Astrocyte of the cerebellum (primary cell): ENCODE measurements at places on chromosomes 3 and 15.
A peak's percentile ranks its signal among the peaks of the same experiment; 100 is the strongest.

DNA sequence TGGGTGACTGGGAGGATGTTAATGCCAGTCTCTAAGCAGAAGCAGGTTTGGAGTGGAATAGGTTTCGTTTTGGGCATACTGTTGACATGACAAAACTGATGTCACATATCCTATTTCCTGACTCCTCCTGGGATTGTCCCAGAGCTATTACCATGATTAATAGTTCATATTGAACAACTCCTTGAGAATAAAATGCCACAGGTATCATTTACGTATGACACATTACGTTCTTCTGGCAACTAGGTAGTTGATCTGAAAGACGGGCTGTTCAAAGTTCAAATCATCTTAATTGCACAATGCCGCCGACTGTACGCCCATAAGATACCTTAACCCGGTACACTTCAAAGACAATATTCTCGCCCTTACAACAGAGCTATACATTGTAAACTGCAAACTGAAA, 1.4 kb upstream of the RAB5A start:
- no peak for DNase-seq

GRCh38 chr15:90782442-90782841, 65.3 kb downstream of the BLM start:
- no peak for DNase-seq

DNA sequence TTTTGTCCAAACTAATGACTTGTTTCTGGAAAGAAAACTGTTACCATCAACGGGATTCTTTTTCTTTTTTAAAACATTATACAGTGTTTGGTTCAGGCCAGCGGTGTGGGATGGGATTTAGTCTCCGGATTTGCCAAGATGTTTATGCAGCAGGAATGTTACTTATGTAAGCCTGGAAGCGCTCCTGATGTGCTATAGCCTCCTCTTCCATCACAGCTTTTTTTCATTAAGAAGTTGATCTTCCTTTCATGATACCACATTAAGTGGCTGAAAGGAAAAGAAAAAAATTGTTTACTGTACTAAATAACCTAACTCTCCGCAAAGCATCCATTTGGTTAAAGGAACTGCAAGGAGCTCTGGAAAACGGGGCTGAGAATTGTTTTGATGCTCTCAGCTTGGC, 120.5 kb upstream of the ALDH1A3 start:
- peak; percentile 29 for DNase-seq

DNA sequence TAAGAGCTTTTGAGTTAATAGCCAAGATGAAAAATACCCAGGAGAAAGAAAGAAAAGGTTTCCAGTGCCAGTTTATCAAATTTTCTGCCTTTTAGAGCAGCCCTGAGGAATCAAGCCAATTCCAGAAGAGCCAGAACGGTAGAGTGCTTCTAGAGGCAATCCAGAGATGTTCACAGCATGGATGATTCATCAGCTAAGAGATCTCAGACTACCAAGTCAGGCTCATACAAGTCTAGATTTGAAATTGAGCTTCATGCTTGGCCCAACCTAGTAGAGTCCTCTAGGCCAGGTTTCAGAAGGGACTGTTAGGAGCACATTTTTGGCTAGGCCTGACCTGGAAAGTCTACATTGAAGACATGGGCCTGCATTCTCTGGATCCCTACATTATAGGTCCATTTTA, 15.5 kb downstream of the WDR48 start:
- DNase-seq, result no peak

DNA sequence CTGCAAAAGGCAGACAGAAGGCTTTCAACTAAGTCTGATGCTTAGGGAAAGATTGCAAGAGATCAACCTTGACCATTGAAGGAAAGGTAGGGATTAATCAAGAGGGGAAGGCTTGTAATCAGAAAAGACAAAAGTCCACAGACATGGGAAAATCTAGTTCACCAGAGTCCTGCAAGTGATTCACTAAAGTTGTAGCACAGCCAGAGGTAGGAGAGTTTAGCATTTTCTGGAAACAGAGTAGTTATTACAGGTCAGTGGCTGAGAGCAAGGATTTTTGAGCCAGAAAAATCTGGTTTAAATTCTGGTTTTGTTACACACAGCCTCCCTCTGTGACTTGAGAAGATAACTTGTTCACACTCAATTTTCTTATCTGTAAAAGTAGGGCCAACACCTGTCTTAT, 35.3 kb upstream of the DPPA4 start:
- no peak for DNase-seq

DNA sequence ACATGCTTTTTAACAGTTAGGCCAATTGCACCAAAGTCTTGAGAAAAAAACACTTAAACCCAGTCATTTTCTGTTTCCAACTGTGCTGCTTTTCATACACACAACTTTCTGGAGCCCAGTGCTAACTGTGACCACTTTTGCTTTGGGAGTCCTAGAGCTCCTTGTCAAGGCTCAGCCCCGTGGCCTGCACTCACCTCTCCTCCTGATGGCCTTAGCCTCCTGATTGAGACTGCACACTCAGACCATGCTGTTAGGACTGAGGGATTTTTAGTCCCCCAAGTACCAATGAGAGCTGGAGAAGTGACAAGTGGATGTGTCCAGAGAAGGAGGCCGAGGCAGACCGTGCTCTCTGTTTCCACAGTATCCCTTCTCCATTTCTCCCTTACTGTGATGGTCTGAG, 15.2 kb upstream of the RARRES1 start:
- no peak for DNase-seq

DNA sequence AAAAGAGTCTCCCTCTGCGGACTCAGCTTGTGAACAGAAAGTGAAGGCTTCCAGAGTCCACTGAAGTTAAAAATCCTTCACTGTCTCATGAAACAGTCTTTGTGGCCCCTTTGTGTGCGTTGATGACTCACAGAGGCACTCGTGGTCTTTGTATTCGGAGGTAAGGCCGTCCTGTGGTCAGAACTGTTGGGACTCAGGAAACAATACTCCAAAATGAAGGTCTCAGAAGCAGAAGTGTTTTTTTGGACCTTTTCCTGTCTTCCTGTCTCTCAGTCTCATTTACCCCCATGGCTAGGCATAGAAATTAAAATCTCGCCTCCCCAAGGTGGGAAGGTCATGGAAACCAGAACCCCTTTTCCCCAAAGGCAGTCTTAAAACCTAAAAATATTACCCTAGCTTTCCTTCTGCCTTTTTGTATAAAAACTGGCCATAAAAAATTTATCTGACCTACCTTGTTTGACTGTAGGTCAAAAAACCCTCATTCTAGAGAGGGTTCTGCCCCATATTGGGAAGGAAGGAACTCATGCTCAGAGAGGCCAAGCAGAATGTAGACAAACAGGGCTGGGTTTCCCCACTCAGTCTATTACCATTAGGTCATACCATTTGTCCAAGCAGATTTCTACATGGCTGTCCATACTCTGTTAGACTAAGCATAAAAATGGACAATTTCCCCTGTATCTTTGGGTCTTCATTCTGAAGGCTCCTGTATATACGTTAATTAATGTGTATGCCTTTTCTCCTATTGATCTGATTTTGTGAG, 19.1 kb upstream of the EPB42 start:
- DNase-seq, result peak; percentile 58

DNA sequence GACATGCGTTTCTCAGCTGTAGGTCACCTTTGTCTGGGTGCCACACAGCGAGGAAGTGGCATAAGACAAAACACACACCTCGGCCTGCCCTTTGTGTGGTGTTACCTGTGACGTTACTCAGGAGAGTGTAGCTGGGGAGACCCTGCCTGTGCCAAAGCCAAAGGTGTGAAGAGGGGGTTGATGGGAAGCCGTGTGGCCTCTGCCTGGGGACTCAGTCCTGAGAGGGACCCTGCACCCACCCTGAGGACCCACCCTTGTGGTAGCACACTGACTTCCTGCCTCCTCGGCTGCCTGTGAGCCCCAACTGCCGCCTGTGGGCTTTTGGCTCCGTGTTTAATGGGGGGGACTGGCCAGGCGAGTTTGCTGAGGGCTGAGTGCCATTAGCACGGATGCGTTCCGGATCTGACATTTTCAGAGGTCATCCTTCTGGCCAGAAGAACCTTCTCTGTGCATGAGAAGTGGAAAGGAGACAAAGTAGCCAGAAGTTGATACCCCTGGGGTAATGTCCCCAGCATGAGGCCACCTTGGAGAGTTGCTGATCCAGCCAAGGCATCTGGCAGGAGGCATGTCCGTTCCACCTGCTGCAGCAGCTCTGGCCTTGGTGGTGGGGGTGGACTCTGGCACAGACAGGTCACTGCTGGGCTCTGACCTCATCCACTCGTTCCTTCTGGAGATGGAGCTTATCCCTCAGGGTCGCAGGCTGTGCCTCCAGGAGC, 51.8 kb upstream of the FURIN start:
- no peak for DNase-seq

GRCh38 chr3:152703245-152703890, 131.6 kb upstream of the P2RY1 start:
- no peak for DNase-seq

DNA sequence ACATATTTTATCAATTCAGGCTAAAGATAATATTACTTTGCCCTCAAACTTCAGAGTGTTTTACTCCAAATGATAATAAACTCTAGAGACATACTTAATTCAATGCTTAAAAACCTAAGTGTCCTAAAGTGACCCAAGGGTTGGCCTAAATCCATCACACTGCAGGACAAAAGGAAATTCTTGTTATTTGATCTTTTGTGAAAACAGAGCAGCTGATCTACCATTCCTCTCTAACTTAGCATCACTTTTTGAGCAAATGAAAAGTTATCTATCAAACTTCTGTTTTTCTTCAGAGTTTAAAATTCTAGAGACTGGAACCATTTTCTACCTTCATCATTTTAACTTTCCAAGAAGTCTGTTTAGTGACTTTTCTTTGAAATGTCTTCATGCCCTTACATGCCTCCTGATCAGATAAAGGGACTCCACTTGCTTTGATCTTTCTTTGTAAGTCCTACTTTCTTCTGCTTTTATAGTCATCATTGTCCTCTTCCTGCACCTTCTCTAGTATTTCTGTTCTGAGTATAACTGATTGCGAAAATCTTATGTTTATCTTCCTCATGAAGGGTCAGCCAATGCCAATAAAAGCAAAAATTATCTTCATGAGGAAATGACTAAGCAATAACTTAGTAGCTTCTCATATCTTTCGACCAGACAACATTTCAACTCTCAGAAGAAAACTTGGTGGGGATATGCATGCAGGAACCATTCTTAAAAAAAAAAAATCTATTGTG, 378.7 kb upstream of the TGFBR2 start:
- peak; percentile 49 for DNase-seq

- no peak for DNase-seq
Observed at GRCh38 chr3:184315871-184316661, 1.7 kb downstream of the EIF4G1 start.

DNA sequence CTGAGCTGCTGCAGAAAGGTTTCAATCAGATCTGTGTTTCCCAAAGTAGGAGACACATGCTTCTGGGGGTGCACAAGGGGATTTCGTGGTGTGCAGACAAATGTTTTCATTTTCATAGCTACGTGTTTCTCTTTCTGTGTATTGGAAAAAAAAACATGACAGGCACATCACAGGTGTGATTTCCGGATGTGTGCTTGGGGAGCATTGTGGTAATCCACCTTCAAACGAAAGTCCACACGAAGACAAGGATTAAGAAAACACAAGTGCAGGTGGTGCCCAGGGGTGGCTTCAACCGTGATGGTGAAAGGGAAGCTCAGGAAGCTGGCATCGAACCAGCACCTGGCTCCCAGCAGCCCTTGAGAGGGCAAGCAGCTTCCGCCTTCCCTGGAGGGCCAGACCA, 164.6 kb upstream of the LINGO1 start:
- DNase-seq, result no peak

DNA sequence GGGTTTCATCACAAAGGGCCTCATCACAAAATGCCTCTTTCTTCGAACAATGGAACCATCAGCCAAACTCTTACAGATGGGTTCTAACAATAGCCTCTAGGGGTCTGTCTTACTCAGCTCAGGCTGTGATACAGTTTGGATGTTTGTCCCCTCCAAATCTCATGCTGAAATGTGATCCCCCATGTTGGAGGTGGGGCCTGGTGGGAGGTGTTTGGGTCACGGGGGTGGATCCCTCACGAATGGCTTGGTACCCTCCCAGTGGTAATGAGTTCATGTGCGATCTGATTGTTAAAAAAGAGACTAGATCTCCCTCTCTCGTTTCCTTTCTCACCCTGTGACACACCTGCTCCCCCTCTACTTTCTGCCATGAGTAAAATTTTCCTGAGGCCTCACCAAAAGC, 47.9 kb upstream of the LIPC start:
- no peak for DNase-seq

DNA sequence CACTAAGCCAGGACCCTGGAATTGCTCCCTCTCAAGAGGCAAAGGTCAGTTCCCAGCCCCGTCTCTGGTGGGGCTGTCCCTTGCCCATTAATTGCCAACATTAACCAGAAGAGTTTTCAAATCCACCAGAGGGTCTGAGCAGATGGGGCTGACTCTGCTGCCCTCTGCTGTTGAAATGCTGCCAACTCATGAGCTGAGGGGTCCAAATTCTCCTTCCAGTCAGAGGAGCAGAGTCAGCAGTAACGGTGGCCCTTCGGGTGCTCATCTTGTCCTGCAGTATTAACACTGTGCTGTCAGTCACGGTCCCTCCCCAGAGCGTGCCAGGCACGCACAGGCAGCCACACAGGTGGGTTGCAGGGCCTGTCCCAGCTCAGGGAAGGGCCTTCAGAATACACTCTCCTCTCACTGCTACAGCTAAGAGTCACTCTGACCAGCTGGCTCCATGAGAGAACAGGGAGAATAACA, 10.7 kb upstream of the SPTBN5 start:
- peak; percentile 40 for DNase-seq

- no peak for DNase-seq
Observed at GRCh38 chr15:58357529-58358476, 74.0 kb upstream of the LIPC start.

DNA sequence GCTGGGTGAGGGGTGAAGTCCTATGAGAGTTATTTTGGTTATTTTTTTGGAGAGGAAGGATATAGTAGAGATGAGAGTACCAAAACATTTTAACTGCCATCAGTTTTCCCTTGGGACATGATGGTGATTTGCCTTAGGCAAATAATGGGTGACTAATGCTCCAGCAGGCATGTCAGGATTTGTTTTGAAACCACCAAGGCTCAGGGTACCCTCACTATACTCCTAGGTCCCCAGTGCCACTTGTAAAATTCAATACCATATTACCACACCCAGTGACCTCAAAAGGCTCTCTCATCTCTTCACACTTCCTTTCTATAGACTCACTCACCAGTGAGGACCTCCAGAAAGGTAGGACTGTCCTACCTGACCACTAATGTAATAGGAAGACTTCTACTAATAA, 83.6 kb downstream of the WDR72 start:
- DNase-seq, result no peak

- DNase-seq, result peak; percentile 80
Observed at GRCh38 chr15:29675791-29676301, 146.4 kb downstream of the TJP1 start.

- DNase-seq, result no peak
Observed at GRCh38 chr3:153072856-153073255, 89.2 kb upstream of the RAP2B start.

GRCh38 chr3:194176274-194176991, 40.5 kb downstream of the HES1 start:
- no peak for DNase-seq

DNA sequence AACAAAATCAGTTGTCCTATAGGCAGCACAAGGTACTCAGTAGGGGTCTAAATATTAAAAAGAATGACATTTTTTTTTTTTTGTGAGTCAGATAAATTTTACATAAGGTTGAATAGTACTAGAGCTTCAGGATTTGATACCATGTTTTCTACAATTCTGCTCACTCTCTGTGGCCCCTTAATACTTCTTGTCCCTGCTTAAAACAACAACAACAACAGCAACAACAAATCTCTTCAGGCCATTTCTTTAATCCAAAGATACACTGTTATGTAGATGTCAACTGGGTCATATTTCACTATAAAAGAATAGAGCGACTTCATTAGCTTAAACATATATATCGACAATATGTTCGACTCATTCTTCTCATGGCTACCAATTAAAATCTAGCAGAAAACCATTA, 3.0 kb downstream of the IL5RA start:
- DNase-seq, result no peak
